ENCODE measurements at places on chromosomes 13 and 19. TPM values are rescaled to one million over a fixed set of nuclear protein-coding genes. Genes with fewer than 3 reads are reported as not detected.

DNA sequence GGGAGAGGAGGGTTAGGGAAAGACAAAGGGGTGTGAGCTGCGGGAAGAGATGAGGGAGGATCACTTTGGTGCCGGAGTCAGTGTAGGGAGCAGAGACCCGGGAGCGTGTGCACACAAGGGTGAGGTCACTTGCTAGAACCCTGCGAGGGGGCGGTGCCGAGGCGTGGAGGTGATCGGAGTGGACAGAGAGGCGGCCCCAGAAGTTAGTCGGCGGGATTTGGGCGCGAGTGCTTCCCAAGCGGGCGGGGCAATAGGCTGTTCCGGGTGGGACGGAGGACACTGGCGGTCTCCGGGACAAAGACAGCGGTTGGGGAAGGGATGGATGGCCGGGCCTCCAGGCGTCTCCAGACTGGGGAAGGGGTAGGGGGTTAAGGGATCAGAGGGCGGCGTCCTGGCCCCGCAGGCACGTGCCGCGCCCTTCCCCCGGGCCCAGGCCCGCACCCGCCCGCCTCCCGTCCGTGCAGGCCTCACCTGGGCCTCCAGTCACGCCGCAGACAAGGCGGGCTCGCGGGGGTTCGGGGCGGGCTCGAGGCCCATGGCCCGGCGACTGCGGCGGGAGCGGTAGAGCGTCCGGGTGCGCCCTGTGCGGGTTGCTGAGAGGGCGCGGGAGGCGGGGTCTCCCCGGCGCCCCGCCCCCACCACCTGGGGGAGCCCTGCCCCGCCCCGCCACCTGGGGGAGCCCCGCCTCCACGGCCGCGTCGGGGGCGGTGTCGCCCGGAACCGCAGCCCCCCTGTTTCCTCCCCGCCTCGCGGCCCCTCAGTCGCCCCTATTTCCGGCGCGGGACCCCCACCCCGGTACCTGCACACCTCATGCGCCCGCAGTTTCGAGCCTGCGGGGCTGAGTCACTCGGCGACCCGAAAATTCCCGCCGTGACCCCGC, at the start of gene LPAR2:
LPAR2 (minus strand) TSS at position 600 of the 880 bp plus-strand sequence. CDS start 945 bp downstream, outside the sequence.
- H3K27me3 ChIP-seq: no peaks in the 10 kb centered on the region
- peak within 1 kb of the TSS; percentile 98 for H3K4me3 ChIP-seq
- peaks cover 50% of the 10 kb centered on the region for H3K36me3 ChIP-seq
- peak within 1 kb of the TSS; percentile 98 for H3K27ac ChIP-seq
- peak; percentile 79 for DNase-seq

DNA sequence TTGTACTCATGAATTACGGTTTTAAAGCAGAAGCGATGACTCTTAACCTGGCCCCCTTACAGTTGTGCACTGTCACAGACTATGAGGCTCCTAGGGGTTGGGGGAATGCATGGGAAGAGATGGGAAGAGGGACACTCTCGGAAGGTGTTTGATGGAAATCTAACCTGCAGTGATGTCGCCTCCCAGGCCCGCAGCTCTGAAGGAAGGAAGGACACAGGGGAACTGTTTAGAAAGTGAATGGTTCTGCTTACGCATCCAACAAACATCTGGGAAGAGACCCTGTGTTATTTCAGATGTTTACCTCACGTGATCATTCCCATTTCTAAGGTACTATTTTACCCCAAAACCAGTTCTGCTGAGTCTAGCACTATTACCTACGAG, 48.0 kb upstream of the SLC7A9 start:
- H3K4me3 ChIP-seq: no peak overlapping the region
- H3K36me3 ChIP-seq: no peaks in the 10 kb centered on the region
- H3K27me3 ChIP-seq: no peaks in the 10 kb centered on the region
- DNase-seq: no peak
- H3K4me1 ChIP-seq: peaks cover 4% of the 10 kb centered on the region

DNA sequence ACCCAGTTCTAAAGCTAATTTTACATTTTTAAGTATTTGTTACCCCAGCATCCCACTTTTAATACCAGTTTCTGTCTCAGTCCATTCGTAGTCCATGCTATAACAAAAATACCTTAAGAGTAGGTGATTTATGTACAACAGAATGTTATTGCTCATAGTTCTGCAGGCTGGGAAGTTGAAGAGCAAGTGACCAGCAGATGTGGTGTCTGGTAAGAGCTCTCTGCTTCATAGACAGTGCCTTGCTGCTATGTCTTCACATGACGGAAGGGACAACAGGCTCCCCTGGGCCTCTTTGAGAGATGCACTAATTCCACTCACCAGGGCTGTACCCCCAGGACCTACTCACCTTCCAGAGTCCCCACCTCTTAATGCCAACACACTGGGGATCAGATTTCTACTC, 96.6 kb downstream of the COL4A2 start:
- no peak overlapping the region for H3K27ac ChIP-seq
- no peaks in the 10 kb centered on the region for H3K4me1 ChIP-seq
- H3K27me3 ChIP-seq: peaks cover 50% of the 10 kb centered on the region
- no peak for DNase-seq

- H3K27me3 ChIP-seq: no peaks in the 10 kb centered on the region
- H3K4me3 ChIP-seq: no peak overlapping the region
- peaks cover 21% of the 10 kb centered on the region for H3K36me3 ChIP-seq
- H3K27ac ChIP-seq: no peak overlapping the region
These were observed 29.9 kb downstream of the RGCC start for GRCh38 chr13:41487222-41487621.

GRCh38 chr13:75693227-75693626, 57.1 kb downstream of the LMO7 start:
- H3K36me3 ChIP-seq: no peaks in the 10 kb centered on the region
- no peak overlapping the region for H3K27ac ChIP-seq
- H3K4me3 ChIP-seq: no peak overlapping the region
- DNase-seq: no peak
- no peaks in the 10 kb centered on the region for H3K4me1 ChIP-seq
- H3K27me3 ChIP-seq: no peaks in the 10 kb centered on the region

GRCh38 chr13:87709947-87710346, 38.8 kb downstream of the SLITRK5 start:
- no peak overlapping the region for H3K27ac ChIP-seq
- peaks cover 3% of the 10 kb centered on the region for H3K27me3 ChIP-seq
- H3K4me1 ChIP-seq: no peaks in the 10 kb centered on the region
- no peaks in the 10 kb centered on the region for H3K36me3 ChIP-seq

DNA sequence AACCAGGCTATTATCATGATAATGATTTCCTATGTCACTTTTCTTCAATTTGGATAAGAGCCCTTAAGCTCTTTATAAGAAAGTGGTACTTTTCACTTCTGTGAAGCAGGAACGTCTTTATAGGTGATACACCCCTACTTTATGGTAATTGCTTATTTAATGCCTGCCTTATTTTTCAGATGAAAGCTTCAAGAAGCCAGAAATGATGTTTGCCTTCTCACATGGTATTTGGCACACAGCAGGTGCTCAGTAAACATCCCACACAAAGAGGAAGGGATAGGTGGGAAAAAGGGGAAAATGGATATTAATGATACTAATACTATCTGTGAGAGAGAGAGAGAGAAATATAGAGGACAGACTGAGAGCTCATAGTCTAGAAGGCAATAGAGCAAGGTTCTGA, 29.0 kb upstream of the WASF3 start:
- H3K4me1 ChIP-seq: no peaks in the 10 kb centered on the region
- no peak for DNase-seq

Gene KRTDAP
- not detected for total RNA-seq

Gene FCHO1
- 94.1 TPM for total RNA-seq
